NCI-H82 (cell line): ENCODE measurements at places on chromosomes 6 and 20.
A peak's percentile ranks its signal among the peaks of the same experiment; 100 is the strongest.

GRCh38 chr6:158635427-158636073 is 9.0 kb downstream of the DYNLT1 start:
- DNase-seq: no peak

GRCh38 chr6:101399616-101400162 is 6.2 kb downstream of the GRIK2 start:
- no peak for DNase-seq

GRCh38 chr6:91240878-91241603 is 654.2 kb upstream of the MAP3K7 start:
- no peak for DNase-seq

GRCh38 chr6:35993150-35993549 is 31.3 kb downstream of the SLC26A8 start:
- no peak for DNase-seq

- DNase-seq: no peak
Observed at GRCh38 chr6:154352898-154353585, 3.6 kb downstream of the IPCEF1 start.

- no peak for DNase-seq
Observed at GRCh38 chr6:104699593-104700329, 160.0 kb downstream of the HACE1 start.

DNA sequence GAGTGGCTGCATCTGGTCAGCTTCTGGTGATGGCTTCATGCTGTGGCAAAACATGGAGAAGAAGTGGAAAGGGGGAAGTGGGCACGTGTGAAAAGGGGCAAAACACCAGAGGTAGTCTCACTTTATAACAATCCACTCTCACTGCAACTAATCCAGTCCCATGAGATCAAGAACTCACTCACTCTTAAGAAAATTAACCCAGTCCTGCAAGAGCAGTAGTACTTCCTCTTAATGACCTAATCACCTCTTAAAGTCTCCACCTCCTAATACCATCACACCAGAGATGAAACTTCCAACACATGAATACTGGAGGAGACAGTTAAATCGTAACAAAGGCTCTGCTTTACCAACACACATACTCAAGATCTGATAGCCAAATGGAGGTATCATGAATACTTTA is 152.6 kb downstream of the THEMIS start:
- peak; percentile 43 for DNase-seq

DNA sequence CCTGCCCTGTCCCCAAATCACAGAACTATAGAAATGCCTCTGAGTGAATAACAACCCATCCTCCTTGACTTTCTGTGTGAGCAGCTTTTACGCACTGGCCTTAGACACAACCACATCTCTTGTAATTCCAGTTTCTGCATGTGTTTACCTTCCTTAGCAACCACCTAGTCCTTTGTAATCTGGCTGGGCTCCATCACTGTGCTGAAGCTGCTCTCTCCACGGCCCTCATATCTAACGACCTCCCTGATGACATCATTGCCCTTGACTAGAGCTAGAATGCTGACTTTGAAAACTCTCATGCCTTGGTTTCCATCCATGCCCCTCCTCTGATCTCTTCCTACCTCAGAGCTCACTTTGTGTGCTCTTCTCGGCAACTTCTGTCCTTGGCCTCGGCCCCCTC is 30.5 kb upstream of the GLP1R start:
- no peak for DNase-seq

DNA sequence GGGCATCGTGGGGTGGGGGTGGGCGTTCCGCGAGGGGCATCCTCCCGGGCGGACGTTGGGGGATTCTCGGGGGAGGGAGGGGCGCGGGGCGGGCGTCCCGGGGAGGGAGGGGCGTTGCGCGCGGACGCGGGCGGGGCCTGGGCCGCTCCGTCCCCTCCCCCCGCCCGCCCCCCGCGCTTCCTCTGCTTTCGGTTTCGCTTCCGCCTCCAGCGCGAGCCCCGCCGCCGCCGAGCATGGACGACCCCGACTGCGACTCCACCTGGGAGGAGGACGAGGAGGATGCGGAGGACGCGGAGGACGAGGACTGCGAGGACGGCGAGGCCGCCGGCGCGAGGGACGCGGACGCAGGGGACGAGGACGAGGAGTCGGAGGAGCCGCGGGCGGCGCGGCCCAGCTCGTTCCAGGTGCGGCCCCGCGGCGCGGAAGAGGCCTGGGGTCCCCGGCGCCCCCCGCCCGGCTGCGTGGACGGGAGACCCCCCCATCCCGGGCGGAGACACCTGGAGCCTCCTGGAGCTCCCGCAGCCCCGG is at the start of gene OGFR:
TSS of gene OGFR (plus strand) at position 209 of the 528 bp plus-strand sequence. CDS start at position 234, 25 bp downstream.
- peak; percentile 51 for DNase-seq

- peak; percentile 82 for DNase-seq
Observed at GRCh38 chr6:25223490-25223991, 55.6 kb upstream of the CARMIL1 start.

DNA sequence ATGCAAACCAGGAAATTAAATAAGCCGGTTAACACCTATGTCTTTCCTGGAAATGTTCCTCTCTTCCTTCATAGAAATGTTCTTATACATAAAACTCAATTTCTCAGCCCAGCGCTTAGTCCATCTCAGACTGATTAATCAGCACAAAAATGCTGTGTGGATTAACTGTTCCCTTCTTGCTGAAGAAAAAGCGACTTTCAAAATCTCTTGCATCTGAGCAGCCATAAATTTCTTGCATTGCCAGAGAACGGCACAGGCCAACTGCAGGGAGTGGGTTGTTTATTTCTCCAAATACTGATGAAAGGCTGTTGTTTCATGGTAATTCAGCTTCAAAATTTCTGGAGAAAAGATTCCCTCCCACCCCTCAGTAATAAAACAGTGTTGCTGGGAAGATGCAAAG is 517.6 kb downstream of the BTBD3 start:
- no peak for DNase-seq

- no peak for DNase-seq
Observed at GRCh38 chr6:122268394-122268793, 131.1 kb upstream of the HSF2 start.

GRCh38 chr20:24317224-24317623 is 152.2 kb upstream of the SYNDIG1 start:
- DNase-seq: no peak

GRCh38 chr20:39263076-39263475 is 300.9 kb downstream of the DHX35 start:
- no peak for DNase-seq

DNA sequence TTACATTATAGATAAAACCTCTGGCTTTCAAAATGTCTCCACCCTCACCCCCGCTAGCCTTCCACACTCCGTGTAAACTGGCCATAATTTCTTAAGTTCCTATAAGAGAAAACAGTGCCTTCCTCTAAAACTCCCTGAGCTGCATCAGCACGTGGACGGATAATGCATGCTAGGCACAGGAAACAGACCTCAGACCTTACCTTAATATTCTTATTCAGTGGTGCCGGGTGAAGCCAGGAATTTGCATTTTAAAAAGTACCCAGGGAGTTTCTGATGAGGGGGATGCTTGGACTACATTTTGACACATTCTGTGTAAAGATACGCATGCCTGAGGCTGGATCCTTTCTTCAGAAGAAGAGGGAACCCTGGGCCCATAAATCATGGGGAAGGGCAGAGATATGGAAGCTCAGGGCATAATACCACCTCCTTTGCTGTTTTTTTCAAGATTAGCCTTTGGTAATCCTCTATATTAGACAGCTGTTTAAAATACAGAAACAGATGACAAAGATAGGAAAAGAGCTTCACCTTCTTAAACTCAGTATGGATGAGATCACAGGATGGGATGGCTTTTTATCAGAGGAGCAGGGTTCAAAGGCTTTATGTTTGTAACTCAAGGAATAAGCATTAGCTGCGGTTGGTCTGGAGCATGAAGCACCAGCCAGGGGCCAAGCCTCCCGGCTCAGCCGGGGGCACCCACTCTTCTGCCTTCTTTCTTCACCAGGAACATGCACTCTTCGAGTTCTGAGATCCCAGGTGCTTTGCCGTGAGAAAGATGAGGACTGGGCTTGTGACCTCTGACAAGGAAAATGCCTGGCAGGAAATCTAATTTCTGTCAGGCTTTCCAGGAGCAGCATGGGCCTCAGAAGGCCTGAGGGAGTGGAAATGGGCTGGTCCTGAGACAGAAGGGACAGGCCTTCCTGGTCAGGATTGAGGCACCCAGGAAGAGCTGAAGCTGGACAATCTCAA is 218.1 kb upstream of the SOX4 start:
- peak; percentile 86 for DNase-seq

DNA sequence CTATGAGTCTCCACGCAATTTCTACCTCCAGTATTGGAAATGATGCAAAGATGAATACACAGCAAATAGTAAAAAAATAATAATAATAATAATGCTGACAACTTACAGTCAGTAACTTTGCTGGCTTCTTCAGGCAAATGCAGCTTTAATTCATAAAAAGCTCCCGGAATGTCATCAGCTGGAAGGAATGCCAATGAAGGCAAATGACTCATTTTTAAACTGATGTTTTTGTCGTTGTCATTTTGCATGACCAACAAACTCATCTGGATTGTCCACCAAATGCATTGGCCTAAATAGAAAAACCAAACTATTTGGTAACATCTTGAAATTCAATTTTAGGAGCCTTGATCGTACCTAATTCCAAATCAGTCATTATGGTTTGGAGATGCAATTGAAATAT is 217.1 kb downstream of the ALDH8A1 start:
- DNase-seq: no peak

DNA sequence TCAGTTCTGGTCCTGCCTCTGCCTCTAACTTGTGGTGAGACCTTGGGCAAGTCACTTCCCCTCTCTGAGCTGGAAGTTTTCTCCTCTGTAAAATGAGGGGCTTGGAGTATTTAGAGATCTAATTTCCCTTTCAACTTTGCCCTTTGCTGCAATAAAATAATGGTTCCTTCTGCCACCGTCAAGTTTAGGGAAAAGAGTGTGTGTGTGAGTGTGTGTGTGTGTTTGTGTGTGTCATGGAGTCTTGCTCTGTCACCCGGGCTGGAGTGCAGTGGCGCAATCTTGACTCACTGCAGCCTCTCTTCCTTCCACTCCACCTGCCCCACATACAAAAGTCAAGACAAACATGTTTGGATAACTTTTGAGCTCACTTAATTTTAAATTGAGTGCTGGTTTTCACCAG is 39.2 kb upstream of the PIM1 start:
- no peak for DNase-seq

DNA sequence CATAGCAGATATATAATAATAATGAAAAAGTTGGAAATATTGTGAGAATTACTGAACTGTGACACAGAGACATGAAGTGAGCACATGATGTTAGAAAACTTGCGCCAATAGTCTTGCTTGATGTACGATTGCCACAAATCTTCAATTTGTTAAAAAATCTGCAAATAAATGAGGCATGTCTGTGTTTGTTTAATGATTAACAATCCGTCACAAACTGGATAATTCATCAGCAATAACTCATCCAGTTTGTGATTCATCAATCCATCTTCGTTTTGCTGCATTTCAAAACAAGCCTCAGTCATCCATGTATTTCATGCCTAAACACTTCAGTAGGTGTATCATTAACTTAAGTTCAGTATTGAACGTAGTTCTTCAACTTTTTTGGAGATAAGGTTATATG is 25.5 kb upstream of the SMIM26 start:
- no peak for DNase-seq

- peak; percentile 94 for DNase-seq
Observed at GRCh38 chr6:20404641-20405032, 3.0 kb downstream of the E2F3 start.

- DNase-seq: no peak
Observed at GRCh38 chr20:55004044-55004443, 528.7 kb downstream of the DOK5 start.

DNA sequence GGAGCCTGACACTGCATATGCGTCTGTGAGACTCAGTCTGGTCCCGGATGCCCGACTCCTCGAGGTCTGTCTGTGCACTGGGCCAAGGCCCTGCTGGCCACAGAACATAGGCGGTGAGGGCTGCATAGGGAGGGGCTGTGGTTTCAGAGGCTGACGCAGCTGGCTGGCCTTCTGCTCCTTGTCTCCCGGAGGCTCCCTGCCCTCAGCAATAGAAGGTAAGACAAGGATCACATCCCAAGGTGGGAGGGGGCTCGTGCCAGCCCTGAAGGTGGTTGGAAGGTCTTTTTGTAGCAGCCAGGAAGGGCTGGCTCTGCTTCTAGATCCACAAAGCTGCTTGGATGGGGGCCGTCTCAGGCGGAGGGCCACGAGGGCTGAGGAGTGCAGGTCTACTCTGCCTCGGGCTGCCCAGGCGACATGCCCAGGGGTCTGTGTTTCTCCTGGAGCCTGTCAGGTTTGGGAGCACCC is 239.8 kb upstream of the SULF2 start:
- DNase-seq: peak; percentile 47

- DNase-seq: no peak
Observed at GRCh38 chr6:89087881-89088280, 7.3 kb downstream of the PNRC1 start.

GRCh38 chr20:51631011-51631950 is 88.8 kb upstream of the NFATC2 start:
- no peak for DNase-seq

DNA sequence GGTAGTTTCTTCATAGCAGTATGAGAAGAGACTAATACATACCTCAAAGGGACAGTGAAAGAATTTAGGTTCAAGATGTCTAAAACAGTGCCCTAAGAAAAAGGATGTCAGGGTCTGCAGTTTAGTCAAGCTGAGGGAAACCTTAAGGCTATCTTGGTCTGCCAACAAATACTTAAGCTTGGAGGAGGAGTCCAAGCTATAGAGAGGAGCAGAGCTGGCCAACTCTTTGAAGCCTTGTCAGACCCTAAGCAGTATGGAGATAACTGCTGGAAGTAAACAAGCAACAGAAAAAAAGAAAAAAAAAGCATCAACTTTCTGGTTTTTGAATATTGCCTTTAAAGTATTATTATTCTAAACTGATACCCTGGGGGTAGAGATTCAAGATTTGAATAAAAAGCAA is 1518.1 kb downstream of the GRIK2 start:
- no peak for DNase-seq

GRCh38 chr6:123295181-123295580 is 299.1 kb downstream of the CLVS2 start:
- no peak for DNase-seq

GRCh38 chr20:32823078-32823477 is 3.3 kb downstream of the MAPRE1 start:
- DNase-seq: peak; percentile 57
